SK-N-SH (cell line): ENCODE measurements at places on chromosomes 2 and 18. TPM values are rescaled to one million over a fixed set of nuclear protein-coding genes. Genes with fewer than 3 reads are reported as not detected.

DNA sequence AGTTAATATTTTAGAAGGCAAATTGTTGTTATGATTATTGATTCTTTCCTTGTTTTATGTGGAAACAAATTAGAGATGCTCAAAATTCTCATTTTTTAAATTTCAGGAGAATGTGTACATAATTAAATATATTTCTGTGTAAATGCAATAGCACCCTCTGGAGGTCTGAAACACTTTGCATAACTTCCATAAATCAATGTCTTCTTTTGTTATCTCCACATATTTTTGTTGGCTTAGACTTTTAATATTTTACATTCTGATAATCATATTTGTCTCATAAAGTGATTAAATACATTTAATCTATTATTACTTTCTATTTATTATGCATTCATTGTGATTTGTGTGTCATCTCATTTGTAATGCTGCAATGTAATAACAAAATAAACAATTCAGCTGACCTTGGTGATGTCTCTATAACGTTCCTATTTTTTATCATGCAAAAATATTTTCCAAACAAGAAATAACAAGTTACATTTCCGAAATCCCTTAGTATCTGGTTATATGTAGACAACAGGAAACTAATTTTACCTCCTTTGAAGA lies 201.8 kb upstream of the GALNT5 start:
- no peak for DNase-seq

DNA sequence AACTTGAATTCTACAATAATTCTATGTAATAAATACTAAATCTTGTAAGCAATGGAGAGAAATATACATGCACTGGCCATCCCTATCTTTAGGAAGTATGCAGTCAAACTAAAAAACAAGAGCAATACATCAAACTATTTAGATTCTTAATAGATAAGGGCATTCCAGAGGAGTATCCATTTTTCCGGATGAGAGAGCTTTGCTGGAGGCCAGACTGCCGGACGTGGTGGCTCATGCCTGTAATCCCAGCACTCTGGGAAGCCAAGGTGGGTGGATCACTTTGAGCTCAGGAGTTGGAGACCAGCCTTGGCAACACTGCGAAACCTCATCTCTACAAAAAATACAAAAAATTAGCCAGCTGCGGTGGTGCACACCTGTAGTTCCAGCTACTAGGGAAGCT lies 60.8 kb downstream of the KIF5C start:
- no peak for DNase-seq

DNA sequence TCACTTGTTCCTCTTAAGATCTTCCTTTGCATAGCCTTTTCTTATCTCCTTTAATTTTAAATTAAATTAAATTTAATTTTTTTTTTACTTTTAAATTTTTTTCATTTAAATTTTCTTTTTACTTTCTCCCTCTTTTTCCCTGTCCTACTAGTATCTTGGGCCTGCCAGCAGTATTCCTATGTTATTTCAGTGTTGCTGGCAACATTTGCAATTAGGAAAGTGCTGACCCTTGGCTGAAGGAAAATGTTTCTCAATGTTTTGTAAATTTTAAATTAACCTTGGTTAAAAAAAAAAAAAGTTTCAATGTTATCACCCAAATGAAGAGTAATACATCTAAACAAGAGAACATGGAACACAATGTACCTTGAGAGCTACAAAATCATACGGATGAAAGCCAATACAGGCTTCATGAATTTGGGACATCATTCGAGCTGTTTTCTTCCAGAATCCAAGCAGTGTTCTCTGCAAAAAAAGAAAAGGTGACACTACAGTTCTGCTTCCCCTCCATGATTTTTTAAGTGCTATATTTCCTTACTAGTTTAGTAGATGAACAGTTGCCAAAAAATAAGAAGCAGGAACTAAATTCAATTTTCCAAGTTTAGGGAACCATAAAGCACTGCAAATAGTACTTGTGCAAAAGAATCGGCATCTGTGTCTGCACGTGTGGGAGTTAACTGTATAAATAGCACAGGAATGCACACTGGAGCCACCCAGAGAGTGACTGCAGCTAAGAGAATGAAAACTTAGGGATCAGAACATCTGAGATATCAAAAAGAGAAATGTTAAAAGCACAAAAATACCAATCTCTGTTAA lies 55.8 kb downstream of the ICA1L start:
- no peak for DNase-seq

- no peak for DNase-seq
These were observed 94.3 kb downstream of the MREG start for GRCh38 chr2:215918901-215919599.

GRCh38 chr2:111698743-111699554 lies 185.0 kb downstream of the ANAPC1 start:
- DNase-seq, result peak; percentile 47

DNA sequence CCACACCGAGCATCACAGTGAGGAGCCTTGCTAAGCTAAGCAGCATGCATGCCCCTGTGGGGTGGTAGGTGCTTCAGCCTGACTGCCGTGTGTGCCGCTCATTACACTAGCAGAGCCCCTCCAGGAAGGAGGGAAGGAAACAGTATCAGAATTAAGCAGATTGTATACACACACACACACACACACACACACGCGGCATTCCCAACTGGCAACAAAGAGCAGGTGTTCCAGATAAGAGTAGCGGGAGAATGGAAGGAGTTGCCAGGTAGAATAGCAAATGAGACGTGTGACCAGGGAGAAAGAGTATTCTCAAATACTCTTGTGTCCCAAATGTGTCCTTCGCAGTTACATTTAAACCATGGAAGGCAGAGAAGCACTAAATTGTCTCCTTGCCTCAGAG lies 47.6 kb upstream of the TTC39C start:
- DNase-seq, result no peak

GRCh38 chr2:190469771-190470170 lies 61.6 kb downstream of the MFSD6 start:
- DNase-seq, result peak; percentile 57

DNA sequence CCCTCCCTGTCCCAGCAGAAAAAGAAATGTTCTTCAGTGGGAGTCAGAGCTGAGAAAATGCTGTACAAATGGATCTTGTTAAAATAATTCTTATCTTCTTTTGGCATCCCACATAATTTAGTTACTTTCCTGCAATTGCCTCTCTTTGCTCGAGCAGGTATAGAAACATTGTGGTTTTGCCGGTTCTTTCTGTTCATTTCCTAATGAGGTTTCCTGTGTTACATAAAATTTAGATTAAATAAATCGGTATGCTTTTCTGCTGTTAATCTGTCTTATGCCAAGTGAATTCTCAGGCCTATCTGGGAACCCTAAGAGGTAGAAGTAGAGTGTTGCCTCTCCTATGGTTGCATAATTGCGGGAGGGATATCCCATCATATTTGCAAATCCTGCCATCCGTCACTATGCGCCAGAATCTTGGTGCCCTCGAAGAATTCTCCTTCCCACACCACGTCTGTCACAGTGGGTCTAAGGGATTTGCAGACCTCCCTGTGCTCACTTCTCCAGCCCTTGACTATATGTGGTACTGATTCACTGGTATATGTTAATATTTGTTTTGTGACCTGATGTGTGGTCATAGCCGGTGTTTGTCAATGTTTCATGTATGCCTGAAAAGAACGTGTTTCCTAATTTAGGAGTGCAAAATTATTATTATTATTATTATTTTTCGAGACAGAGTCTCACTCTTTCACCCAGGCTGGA lies 12.2 kb upstream of the HDAC4 start:
- DNase-seq, result no peak

DNA sequence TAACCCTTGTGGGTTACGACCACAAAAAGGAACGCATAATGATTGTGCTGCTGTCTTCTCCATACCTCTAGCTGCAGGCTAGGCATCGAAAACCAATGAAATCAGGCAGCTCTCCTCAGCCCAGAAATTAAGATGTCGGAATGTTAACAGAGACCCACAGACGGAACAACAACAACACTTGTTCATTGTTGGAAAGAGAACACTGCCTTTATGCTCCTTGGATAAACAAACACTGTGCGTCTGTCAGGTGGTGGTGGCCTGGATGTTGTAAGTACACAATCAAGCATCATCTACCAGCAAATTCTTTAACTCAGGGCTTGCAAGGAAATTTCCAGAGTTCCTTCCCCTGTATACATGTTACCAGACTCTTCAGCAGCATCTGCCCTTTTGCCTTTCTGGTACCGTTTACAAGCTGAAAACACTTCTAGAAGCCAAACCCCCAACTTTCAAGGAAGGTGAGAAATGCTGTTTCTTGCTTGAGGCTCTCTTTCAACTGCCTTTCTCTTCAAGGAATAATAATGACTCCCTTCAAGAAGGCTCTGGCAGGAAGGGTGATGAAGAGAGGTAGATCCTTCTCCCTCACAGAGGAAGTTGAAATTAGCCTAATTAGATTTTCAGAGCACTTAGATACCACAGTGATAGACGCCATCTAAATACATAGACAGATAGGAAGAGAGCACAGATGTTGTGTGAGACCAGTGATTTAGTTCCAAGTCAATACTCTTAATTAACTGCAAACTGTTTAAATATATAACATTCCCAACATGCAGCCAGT lies 332.7 kb downstream of the ZNF521 start:
- no peak for DNase-seq

- no peak for DNase-seq
These were observed 60.3 kb downstream of the PIAS2 start for GRCh38 chr18:46856973-46857372.

- no peak for DNase-seq
These were observed 37.1 kb downstream of the PAPOLG start for GRCh38 chr2:60793169-60793568.

DNA sequence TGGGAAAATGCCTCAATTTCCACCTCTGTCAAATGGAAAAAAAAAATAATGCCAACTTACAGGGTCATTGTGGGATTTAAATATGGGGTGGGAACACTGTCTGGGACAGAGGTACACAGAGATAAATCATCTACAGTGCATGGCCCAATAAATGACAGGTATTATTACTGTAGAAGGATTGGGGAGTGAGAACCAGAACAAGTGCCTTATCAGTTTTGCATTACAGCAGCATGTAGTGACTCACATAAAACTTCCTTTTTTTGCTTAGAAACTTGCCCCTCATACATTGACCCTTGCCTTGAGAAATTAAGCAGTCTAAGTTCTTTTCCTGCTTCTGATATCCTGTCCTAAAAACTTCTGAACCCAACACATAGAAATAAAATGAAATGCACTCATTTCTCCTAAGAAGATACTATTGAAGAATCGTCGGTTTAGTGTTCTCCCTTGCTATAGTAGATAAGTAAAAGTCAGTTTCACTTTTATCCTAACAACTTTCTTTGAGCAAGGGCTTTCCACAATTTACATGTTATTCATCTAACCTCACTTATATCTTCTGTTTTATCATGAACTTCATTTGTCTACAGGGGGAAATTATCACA lies 121.0 kb upstream of the HAAO start:
- no peak for DNase-seq

DNA sequence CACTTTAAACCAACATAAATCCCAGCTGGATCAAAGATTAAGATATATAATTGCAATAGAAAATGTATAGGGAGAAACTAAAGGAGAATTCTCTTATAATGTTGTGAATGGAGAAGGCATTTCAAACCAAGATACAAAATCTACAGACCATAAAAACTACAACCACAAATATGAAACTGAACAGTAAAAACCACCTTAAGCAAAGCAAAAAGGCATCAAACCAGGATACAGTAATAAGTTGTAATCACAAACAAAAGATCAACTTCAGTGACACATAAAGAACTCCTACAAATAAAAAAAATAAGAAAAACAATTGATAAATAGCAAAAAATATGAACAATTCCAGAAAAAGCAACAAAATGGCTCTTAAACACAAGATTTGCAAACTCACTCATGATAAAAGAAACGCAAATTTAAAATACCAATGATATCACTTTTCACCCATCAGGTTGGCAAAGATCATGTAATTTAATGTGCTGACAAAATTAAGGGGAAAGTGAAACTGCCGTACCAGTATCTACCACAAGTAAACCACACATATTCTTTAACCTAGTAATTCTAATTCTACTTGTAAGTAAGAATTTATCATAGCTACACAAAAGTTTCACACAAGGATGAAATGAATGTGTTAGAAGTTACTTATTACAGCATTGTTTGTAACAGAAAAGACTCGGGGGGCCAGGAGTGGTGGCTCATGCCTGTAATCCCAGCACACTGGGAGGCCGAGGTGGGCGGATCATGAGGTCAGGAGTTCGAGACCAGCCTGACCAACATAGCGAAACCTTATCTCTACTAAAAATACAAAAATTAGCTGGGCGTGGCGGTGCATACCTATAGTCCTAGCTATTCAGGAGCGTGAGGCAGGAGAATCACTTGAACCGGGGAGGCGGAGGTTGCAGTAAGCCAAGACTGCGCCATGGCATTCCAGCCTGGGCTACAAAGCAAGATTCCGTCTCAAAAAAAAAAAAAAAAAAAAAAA lies 101.9 kb downstream of the USP34 start:
- no peak for DNase-seq

DNA sequence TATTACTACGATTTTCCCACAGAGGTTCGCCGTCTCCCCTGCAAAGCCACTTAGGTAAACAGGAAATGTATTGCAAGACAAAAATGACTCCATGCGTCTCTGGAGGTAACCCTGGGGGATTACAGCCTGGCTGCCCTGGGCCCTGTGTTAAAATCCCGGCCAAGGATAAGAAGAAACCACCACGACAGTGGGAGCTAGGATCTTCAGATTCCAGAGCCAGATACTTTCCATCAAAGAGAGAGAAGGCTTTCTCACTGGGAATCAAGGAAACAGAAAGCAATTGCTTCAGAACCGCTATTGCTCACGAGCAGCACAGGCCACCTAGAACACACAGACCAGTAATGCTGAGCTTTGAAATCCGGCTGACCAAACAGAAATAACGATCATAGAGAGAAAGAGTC lies 97.9 kb upstream of the ZNF516 start:
- no peak for DNase-seq

GRCh38 chr2:88880441-88880953 lies 189.0 kb downstream of the RPIA start:
- peak; percentile 30 for DNase-seq

GRCh38 chr2:168633200-168633599 lies 169.2 kb upstream of the NOSTRIN start:
- DNase-seq, result no peak

Gene DPP10
- not detected in 2 replicates for polyA plus RNA-seq

Gene POTEI
- polyA plus RNA-seq, result 0.03 TPM in 1 of 2 replicates, not detected in the other

Gene POTEC
- not detected in 2 replicates for polyA plus RNA-seq

Gene CRYBA2
- not detected in 2 replicates for polyA plus RNA-seq

Gene NEU2
- polyA plus RNA-seq, result not detected in 2 replicates

Gene UGT1A7
- not detected in 2 replicates for polyA plus RNA-seq

Gene TUBA4B
- 0.03 TPM in 1 of 2 replicates, not detected in the other for polyA plus RNA-seq
